KG1 (cell line): ENCODE measurements at places on chromosomes 11 and 22.
A peak's percentile ranks its signal among the peaks of the same experiment; 100 is the strongest.

- no peak for DNase-seq
Observed at GRCh38 chr11:1087961-1088926, 13.6 kb downstream of the MUC2 start.

GRCh38 chr11:59429924-59430516, 3.8 kb upstream of the OR5A2 start:
- DNase-seq = peak; percentile 71

DNA sequence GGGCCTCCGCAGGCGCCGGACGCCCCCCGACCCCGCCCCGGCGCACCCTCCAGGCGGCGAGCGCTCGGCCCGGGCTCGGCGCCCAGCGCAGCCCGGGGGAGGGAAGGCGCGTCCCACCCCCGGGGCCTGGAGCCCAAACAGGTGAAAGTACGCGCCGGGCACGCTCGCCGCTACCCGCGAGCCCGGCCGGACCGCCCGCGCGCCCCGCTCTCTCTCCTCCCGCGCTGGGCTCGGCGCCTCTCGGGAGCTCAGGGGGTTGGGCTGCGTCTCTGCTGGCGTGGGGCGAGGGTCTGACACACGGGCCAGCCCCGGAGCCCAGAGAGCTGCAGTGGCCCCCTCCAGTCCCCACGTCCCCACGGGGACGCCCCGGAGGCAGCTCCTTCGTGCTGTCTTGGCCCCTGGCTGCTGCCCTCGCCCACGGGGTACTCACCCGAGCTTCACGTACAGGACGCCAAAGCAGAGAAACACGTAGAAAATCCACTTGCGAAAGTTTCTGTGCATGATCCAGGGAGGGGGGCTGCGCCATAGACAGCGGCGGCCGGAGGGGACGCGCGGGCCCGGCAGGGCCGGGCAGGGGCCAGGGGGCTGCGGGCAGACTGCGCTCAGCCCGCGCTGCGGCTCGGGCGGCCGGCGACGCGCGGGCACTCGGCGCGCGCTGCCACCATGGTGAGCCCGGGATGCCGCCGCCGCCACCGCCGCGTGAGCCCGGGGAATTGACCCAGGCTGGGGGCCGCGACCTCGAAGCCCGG, 534 bp downstream of the WNT7B start:
- no peak for DNase-seq

DNA sequence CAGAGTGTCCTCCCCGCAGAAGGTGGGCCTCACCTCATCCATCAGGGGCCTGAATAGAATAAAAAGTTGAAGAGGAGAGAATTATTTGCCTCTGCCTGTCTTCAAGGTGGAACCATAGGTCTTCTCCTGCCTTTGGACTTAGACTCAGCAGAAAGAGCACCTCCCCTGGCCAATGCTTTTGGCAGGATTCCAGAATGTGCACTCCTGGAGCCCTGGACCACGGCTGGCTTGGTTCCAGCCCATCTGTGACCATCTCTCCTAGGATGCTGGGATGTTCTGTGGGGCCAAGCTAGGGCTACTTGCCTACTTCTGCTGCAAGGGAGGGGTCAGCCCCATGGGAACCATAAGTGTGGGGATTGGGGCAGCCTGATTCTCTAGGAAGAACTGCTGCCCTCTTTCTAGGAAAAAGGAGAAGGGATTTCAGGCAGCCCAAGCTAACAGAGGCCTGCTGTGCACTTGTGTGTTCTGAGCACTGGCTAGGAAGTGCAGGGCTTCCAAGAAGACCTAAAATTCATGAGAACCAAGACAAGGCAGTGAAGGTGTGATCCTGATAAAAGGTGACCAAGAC, 32.2 kb upstream of the SHANK2 start:
- DNase-seq = no peak

DNA sequence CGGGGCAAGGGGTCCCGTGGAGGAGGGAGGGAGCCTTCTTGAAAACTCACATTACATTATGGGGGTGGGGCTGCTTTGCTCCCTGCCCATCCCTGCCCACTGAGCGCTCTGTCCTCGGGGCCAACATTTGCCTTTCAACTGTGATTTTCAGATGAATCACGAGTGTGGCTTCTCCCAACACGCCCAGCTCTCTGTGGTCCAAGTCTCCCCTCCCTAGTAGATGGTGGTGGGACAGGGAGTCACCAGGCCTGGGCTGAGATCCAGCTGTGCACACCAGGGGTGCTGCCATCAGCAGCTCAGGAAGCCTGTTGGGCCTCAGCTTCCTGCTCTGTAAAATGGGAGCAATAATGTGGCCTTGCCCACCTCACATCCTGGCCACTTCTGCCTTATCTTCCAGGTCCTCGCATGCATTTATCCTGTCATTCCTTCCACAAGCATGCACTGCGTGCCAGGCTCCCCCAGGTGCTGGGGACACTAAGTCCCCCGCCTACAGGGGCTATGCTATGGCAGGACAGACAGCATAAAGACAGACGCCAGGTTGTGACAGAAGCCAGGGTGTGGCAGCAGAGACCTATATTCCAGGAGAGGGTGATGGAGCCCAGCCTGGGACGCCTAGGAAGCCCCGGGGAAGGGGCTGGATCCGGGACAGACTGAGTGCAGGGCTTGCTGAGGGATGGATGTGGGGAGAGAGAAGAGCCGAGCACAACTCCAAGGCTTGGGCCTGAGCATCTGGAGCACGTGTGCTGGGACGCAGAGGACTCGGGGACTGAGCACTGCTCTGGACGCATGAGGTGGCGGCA, 30.5 kb downstream of the NFAM1 start:
- DNase-seq = no peak

- DNase-seq = no peak
Observed at GRCh38 chr22:28798810-28799605, 1.4 kb downstream of the XBP1 start.

DNA sequence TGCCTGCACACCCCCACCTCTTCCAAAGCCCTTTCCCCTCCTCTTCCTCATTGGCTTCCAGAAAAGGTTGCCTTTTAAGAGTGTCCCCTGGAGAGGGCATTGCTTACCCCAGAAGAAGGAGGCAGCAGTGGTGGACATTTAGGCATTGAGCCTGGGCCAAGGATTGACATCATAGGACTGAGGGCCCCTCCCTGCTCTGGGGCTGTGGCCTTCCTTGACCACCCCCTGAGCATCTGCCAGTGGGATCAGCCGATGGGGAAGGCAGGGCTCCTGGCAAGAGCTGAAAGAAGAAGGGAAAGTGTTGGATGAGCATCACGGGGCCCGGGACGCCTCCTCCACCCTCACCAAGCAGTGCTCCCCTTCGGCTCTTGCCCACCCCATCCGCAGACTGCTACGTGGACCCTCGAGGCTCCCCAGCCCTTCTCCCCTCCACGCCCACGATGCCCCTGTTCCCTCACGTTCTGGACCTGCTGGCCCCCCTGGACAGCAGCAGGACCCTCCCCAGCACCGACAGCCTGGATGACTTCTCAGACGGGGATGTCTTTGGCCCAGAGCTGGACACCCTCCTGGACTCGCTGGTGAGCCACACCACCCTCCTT, 37.4 kb downstream of the ZC3H7B start:
- DNase-seq = no peak

GRCh38 chr11:38046571-38047135, 1448.6 kb upstream of the RAG2 start:
- DNase-seq = no peak

DNA sequence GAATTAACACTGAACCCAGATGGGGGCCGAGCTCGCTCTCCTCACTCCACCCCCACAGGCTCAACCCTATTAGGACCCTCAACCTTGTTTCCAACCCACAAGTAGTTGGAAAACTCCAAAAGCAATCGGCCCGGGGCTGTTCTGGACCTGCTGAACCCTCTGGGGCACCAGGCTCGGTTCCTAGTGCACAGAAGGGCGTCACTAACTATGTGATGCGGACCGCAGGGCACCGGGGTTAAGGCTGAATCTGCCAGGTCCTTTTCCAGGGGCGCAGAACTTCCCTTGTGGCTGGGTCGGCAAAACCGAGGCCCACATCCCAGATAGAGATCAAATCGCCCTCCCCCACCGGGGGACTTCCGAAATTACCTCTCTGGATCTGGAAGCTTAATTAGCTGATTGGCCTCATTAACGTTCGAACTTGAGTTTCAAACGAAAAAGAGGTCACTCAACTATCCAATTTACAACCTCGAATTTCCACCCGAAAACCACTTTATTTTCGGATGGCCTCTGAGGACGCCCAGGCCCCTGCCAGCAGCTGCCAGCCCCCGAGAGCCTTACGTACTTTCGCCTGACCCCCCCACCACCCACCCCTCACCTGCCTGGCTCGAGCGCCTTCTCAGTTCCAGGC, 1.7 kb downstream of the SHANK2 start:
- DNase-seq = no peak

DNA sequence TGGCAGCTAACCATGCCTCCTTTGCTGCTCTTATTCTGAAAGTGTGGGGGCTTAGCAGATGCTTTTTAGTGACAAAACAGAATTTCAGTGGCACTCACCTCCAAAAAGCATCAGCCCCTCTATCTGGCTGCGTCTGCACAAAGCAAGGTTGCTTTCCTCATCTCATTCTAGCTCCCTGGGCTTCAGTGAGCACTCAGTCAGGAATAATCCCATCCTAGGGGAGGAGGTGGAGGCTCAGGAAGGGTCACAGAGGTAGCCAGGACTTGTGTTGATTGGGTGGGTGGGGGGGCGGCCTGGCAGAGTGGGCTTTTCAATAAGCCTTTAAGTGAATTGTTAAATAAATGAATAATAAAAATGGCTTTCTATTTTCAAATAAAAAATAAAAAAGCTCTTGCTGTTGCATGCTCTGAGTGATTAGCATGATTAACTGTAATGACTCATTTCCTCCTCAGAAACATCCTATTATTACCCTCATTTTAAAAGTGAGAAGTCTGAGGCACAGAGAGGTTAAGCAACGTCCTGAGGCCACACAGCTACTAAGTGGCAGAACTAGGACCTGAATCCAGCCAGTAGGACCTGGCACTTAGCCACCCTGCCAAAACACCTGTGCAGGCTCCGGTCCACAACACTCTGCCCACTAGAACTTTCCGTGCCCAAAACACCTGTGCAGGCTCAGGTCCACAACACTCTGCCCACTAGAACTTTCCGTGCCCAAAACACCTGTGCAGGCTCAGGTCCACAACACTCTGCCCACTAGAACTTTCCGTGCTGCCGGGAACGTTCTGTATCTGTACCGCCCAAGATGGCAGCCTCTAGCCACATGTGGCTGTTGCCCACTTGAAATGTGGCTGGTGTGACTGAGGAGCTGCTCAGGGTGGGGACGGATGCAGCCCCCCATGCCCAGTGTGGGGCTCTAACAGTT, 5.5 kb downstream of the B3GAT1 start:
- no peak for DNase-seq

DNA sequence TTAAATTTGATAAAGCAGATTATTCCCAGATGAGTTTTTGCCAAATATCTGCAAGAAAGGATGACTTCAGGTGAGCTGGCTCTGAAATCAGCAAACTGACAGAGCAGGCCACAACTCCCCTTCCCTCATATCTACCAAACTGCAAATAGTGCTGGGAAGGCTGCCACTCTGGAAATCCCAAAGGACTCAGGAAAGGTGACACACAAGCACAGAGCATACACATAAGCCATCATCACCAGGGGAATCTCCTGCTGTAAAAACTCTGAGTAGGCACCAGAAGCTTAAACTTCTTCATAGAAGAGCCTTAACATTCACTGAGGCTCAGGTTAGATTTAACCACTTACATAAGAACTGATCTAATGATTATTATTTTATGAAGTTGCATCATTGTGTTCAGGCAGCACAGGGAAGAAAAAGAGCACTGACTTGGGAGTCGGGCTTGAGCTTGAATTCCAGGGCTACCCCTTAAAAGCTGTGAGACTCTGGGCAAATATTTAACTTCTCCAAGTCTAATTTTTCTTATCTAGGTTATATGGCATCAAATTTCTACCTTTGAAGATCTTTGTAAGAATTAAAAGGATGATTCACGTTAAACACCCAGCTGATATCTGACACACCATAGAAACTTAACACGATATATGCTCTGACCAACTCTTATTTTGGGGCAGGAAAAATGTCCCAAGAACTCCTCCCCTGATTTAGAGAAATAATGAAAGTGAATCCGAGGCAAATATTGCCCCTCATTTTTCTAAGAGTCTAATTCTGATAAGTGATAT, 15.0 kb downstream of the SYTL2 start:
- no peak for DNase-seq

GRCh38 chr11:94941131-94941530, 32.2 kb downstream of the CWC15 start:
- DNase-seq = no peak

- no peak for DNase-seq
Observed at GRCh38 chr22:33372875-33373274, 314.7 kb upstream of the SYN3 start.

DNA sequence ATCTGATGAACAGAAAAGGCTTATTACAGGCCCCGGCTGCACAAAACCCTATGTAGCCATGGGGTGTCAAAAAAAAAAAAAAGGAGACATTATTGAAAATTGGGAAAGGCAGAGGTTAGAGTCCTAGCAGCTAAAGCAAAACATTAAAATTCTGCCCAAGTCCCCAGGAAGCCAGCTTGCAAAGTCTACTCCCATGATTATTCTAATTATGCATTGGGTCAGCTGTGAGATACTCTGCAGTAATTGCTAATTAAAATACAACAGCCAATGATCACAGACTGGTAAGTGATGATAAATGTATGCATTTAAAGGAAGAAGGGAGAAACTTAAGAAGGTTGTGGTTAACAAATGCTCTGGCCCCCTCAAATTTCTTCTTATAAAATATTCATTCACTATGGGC, 286.9 kb upstream of the PITPNB start:
- DNase-seq = no peak

DNA sequence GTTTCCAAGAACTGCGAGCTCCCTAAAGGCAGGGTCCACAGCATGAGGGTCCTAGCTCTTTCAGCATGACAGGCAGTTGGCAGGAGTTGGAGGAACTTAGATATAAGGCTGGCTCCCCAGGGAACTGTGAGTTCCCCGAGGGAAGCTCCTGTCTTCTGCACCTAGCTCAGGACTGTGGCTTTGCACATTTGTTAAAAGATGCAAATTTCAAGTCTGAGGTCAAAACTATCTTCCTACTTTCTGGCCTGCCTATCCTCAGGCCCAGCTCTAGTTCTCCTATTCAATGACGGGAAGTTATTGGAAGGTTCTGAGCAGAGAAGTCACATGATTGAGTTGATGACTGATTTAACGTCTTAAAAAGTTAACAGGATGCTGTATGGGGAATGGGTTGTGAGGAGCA, 11.7 kb upstream of the UCP3 start:
- no peak for DNase-seq

GRCh38 chr11:46249103-46249937, 28.1 kb upstream of the CREB3L1 start:
- DNase-seq = no peak

DNA sequence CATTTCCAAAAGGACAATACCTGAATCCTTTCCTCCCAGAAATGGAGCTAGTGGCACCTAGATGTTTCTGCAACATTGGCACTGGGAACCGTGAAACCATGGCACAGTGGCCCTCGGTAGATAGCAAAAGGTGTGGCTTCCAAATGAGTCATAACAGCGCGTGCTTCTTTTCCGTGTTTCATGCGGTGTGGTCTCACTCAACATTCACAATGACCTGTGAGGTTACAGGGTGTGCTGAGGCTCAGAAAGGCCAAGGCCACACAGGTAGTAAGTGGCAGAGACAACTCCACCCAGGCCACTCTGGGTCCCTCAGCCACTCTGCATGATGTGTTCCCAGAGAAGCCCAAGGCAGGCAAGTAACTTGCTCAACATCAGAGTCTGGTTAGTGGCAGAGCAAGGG, 67.4 kb downstream of the TP53I11 start:
- no peak for DNase-seq
